ENCODE measurements at places on chromosomes 1 and 21.

GRCh38 chr21:41507521-41508414 is at the start of gene TMPRSS2:
Gene TMPRSS2, minus strand, starts transcription at chr21:41508158. Its CDS starts 10,025 bp downstream, at chr21:41498133.
- no peak for DNase-seq

DNA sequence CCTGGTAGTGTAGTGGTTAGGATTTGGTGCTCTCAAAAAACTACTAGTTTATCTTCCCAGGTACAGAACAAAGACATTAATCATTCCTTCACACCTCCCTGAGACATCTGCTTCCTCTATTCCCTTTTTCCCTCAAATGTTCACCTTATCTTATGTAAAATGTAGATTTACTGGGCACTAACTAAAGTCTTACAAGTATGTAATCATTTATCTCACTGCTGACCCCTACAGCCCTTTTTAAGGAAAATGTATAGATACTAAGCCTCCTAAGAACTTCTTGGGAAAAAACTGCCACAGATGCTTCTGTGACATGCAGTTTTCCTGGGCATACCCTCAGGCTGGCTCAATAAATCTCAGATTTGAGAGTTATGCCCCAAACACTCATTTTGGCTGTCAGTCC is 50.8 kb upstream of the NEK7 start:
- DNase-seq, result no peak

DNA sequence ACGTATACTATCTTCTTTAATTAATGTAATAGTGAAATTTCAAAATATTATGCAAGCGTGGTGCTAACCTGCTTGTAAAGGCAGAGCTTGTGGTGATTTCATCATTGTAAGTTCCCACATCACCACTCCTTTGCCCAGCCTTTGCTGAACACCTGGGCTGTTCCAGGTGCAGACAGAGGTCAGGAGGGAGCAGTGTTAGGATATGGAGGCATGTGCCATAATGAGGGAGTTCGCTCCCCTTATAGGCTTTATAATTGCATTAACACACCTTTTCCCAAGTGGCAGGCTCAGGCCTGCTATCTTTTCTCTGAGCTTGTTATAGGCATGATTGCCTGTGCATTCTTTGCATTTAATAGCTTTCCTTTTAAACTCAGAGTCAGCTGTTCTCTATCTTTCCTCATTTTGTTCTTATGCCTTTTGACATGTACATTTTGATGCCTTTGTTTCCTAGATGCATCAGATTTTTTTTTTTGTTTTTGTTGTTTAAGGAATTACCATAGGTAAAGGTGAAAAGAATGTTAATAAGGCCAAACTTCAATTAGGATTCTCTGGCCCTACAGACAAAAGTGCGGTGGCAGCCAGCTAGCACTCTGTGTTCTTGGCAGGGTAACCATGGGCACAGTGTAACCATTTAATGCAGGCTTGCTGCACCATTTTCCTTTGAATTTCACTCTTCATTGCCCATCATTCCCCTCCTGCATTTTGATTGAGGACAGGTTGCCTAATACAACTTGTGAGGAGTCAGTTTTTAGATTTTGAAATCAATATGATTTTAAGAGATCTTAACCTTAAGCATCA is 12.6 kb downstream of the NPL start:
- no peak for DNase-seq

DNA sequence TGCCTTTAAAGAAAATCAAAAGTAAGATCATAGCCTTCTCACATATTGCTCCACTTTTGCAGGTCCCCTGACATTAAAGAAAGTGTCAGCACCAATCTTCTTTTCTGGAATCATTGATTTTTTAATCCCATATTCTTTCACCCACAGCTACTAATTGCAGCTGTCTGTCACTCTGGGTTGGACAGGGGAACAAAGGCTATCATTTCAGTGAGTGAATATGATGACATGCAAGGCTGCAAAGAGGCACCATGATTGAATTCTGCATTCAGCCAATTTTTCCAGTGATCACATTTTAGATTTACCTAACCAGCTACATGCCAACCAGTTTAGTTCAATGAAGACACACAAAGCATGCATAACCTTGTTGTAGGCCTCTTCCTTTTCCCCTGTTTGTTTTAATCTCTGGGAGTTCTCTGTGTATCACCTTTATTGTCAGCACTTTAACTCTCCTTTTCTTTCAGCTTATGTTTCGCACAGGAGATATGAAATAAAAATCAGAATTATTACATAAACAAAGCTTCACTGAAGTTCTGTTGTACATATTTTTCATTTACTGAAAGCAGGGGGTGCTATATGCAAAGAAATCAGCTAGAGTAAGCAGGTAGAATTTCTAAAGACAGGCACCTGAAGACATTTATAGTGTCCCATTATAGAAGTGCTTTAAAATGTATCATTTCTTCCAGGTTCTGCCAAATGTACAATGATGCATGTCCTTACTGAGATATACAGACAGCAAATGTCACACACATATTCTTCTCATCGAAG is 584.8 kb downstream of the PLA2G4A start:
- no peak for DNase-seq

Measured in H54 (cell line).